ENCODE measurements at places on chromosomes 11 and 22.

DNA sequence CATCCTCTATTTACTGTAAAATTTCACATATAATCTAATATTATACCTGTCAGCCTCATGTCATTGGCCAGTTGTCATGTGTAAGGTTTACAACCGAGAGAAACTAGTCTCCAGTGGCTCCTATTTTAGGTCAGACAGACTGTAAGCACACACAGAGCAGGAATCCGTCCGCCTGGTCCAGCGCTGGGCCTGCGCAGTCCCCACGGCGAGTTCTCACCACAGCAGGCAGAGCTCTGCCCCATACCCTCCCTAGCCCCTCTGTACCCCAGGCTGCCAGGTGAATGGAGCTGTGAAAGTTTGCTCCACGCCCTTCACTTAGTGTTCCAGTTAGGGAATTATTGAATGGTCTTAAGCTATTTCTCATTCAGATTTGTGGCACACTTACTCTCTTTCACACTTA, 63.7 kb downstream of the SNX19 start:
- peaks cover 8% of the 10 kb centered on the region for H3K27me3 ChIP-seq
- DNase-seq, result no peak
- H3K4me3 ChIP-seq, result no peak overlapping the region
- no peak overlapping the region for H3K27ac ChIP-seq
- H3K4me1 ChIP-seq, result peaks cover 3% of the 10 kb centered on the region

DNA sequence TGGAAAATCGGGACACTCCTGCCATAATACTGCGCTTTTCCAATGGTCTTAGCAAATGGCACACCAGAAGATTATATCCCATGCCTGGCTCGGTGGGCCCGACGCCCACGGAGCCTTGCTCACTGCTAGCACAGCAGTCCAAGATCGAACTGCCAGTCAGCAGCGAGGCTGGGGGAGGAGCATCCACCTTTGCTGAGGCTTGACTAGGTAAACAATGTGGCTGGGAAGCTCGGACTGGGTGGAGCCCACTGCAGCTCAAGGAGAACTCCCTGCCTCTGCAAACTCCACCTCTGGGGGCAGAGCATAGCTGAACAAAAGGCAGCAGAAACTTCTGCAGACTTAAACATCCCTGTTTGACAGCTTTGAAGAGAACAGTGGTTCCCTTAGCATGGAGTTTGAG, 15.6 kb downstream of the PTH start:
- no peaks in the 10 kb centered on the region for H3K36me3 ChIP-seq
- no peak overlapping the region for H3K27ac ChIP-seq
- peaks cover 17% of the 10 kb centered on the region for H3K27me3 ChIP-seq
- DNase-seq, result no peak
- no peak overlapping the region for H3K4me3 ChIP-seq

- no peak for DNase-seq
- peaks cover 2% of the 10 kb centered on the region for H3K36me3 ChIP-seq
- peaks cover 79% of the 10 kb centered on the region for H3K4me1 ChIP-seq
- no peaks in the 10 kb centered on the region for H3K27me3 ChIP-seq
- no peak overlapping the region for H3K27ac ChIP-seq
- H3K4me3 ChIP-seq, result no peak overlapping the region
These were observed 3.8 kb downstream of the DGCR2 start for GRCh38 chr22:19118329-19118880.

DNA sequence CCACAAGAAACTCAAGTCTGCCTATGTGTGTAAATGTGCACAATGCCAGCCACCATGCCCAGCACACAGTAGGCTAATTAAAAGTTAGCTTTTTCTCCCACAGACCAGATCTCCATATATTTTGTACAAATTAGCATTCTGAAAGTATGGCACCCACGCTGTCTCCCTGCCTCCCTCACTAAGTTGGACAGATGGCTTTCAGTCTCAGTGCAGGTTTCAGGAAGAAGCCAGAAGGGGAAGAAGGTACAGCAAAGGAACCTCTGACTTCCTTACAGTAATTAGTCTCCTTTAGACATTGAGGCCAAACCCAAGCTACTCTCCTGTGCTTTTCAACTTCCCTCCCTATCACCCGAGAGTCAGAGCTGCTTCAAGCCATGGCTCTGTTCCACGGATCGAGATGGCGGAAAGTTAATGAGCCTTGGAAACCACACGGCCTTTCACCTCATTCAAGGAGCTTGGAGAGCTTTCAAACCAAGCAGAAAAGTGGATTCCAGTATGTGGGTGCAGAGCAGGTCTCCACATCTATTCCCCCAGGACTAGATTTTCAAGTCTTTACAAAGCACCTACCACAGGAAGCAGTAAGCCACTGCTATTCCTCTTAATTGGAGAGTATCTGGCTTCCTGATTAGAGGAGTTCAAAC, 221.1 kb upstream of the NARS2 start:
- H3K27me3 ChIP-seq, result peaks cover 4% of the 10 kb centered on the region
- H3K27ac ChIP-seq, result no peak overlapping the region
- H3K4me1 ChIP-seq, result no peaks in the 10 kb centered on the region
- no peaks in the 10 kb centered on the region for H3K36me3 ChIP-seq

DNA sequence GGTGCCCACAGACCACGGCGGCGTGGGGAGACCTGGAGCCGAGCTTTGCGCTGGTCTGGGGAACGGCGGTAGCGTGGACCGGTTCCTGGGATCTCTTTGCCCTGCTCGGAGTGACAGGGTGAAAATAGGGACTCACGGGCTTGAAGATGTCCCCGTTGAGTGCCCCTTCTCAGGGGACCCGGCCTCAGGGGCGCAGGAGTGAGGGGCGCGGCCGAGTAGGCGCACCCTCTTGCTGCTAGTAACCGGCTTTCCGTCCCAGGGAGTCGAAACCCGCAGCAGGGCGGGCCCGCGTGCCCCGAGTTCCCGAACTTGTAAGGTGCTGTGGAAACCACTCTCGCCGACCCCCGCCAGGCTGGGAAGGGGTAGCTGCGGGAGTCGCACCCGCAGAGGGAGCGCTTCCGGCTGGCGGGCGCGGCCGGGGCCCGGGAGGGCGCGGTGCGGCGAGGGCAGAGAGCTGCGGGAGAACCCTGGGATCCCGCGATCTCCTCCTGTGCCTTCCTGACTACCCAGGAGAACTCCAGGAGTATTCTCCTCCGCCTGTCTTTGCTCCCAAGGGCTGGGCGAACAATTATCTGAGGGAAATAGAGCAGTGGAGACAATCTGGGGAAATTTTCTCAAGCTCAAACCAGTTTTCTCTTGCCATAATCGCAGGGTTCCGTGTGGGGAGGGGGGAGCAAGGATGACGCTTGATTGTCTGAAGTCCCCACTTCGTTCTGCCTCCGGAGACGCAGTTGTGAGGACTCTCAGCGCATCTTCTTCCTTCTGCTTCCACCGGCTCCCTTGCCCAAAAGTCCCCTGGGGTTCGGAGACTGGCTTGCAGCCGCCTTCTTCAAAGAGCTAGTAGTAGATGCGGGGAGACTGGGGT, 666 bp downstream of the NELL1 start:
- no peaks in the 10 kb centered on the region for H3K4me1 ChIP-seq
- H3K27me3 ChIP-seq, result peaks cover 71% of the 10 kb centered on the region
- H3K36me3 ChIP-seq, result no peaks in the 10 kb centered on the region
- DNase-seq, result no peak
- no peak overlapping the region for H3K4me3 ChIP-seq

DNA sequence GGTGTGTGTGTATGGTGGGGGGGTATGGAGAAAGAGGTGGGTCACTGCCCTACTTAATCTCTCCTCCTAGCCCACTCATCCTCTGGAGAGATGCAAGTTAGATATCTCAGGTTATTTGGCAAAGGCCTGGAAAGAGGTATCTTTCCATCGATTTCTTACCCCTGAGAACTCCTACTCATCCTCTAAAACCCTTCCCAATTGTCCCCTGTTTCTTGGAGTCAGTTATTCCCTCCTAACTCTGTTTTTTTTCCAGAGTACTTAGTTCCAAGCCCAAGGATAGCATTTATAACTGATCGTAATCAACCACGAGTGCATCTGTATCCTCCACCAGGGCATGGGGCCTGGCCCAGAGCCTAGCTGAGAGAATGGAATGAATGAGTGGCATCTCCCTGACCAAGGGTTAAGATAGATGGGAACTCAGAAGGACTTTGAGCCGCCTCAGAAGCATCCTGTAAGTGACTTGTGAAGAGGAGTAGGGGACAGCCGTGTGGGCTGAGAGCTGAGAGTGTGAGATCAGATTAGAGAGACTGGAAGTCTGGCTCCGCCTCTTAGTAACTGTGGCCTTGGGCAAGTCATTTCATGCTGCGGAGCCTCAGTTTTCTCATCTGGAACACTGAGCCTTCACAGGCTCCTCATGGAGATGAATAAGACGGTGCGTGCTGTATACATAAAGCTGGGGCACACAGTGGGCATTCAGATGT, 16.2 kb downstream of the CD6 start:
- peak overlapping the region; percentile 71 for H3K4me3 ChIP-seq
- peaks cover 92% of the 10 kb centered on the region for H3K4me1 ChIP-seq
- DNase-seq, result peak; percentile 70
- peaks cover 54% of the 10 kb centered on the region for H3K36me3 ChIP-seq
- H3K27me3 ChIP-seq, result no peaks in the 10 kb centered on the region
- H3K27ac ChIP-seq, result peak overlapping the region; percentile 95

- H3K27ac ChIP-seq, result no peak overlapping the region
- no peak overlapping the region for H3K4me3 ChIP-seq
- no peak for DNase-seq
- no peaks in the 10 kb centered on the region for H3K36me3 ChIP-seq
These were observed 37.5 kb upstream of the TCF20 start for GRCh38 chr22:42307806-42308563.

GRCh38 chr11:18383388-18384156, 10.8 kb upstream of the LDHA start:
- peak overlapping the region; percentile 99 for H3K27ac ChIP-seq
- no peaks in the 10 kb centered on the region for H3K27me3 ChIP-seq
- peak overlapping the region; percentile 71 for H3K4me3 ChIP-seq
- no peaks in the 10 kb centered on the region for H3K36me3 ChIP-seq
- H3K4me1 ChIP-seq, result peaks cover 33% of the 10 kb centered on the region
- peak; percentile 77 for DNase-seq

DNA sequence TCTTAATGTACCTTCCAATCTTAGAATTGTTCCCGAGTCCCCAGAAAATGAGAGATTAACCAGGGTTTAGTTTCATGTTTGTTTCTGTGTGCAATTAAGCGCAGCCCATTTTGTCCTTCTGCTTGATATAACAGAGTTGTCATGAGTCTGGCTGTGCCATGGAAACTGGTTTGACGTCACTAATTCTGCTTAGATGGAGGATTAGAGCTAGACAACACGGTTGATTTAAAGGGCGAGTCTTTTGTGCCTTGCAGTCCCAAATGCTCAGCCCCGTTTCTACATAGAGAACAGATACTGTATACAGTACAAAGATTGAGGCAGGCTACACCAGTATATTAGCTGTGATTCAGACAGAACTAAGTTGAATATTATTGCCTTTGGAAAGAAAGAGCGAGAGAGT, 45.5 kb upstream of the ALKBH3 start:
- H3K4me1 ChIP-seq, result peaks cover 17% of the 10 kb centered on the region
- H3K4me3 ChIP-seq, result no peak overlapping the region
- peaks cover 24% of the 10 kb centered on the region for H3K36me3 ChIP-seq
- H3K27ac ChIP-seq, result no peak overlapping the region
- no peak for DNase-seq

DNA sequence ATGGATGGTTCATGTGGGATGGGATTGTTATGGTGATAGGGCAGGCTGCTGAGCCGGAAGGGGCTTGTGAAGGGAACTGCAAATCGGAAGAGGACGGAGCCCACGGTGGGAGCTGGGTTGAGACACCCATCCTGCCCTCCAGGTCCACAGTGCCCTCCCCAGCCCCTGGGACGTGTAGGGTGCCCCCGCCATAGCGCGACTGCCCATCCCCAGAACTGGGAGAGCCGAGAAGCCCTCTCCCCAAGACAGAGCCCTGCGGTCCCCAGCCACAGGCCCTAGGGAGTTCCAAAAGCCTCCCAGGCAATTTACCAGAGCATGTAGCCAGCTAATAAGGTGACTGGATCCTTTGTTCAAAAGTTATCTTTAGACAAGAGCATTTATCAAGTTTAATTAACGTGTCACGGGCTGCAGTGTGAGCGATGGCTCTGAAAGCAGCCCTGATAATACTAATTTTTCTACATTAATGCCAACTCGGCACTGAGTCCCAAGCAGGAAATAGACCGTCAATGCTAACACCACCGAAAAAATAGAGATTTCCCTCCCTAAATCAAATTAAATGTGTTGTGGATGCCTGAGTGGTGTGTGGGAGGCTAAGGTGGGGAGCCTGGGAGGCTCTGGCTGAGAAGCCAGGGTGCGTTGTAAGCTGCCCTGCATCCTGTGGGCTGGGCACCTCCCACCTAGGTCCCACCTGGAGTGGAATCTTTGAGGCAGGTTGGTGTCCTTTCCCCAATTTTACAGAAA, 76.8 kb upstream of the RTL6 start:
- no peak overlapping the region for H3K4me3 ChIP-seq
- peaks cover 14% of the 10 kb centered on the region for H3K27me3 ChIP-seq
- no peaks in the 10 kb centered on the region for H3K36me3 ChIP-seq
- H3K4me1 ChIP-seq, result no peaks in the 10 kb centered on the region
- H3K27ac ChIP-seq, result no peak overlapping the region

GRCh38 chr11:70176940-70177689, 26.0 kb upstream of the FADD start:
- peak; percentile 65 for DNase-seq
- no peaks in the 10 kb centered on the region for H3K4me1 ChIP-seq
- H3K4me3 ChIP-seq, result no peak overlapping the region
- no peak overlapping the region for H3K27ac ChIP-seq

DNA sequence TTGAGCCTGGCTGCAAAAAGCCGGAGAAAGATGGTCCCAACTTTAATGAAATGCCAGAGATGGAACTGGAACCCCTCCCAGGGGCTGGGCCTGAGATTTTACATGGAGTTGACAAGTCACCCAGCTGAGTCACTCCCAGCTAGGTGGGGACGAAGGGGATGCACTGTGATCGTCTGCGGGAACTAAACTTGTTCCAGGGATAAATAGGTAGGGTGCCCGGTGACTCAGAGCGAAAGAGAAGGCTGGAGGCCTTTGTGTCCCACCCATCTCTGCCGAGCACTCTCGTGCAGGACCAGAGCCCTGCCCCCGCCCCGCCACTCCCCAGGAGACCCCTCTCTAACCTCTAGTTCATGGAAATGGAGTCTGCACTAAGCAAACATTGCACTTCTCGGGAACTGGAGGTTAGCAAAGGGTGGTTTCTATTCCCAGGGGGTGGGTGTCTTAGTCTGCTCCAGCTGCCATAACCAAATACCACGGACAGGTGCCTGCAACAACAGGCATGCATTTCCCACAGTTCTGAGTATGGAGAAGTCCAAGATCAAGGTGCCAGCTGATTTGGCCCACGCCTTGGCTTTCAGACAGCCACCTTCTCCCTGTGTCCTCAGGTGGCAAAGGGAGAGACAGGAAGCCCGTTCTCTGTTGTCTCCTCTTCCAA, 60.7 kb upstream of the FADD start:
- DNase-seq, result no peak
- no peaks in the 10 kb centered on the region for H3K36me3 ChIP-seq
- H3K27ac ChIP-seq, result no peak overlapping the region
- H3K4me1 ChIP-seq, result peaks cover 3% of the 10 kb centered on the region
- peaks cover 53% of the 10 kb centered on the region for H3K27me3 ChIP-seq
- no peak overlapping the region for H3K4me3 ChIP-seq

DNA sequence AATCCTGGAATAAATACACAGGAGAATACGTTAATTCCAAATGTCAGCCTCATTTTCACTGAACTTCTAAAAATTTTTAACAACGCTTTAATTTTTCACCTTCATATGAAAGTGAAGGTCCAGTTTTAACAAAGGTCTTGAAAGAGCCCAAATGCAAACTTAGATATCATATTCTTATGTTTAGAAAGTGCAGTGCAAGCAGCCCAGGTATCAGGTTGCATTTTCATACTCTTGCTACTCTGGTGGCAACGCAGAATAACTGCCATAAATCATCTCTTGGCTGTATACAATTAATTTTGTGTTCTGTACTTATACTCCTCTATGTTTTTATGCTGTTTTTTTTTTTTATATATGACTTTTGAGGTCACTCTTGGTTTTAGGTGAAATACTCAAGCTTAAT, 496.7 kb upstream of the ARHGAP42 start:
- H3K27ac ChIP-seq, result no peak overlapping the region
- no peaks in the 10 kb centered on the region for H3K4me1 ChIP-seq

Data from activated naive CD8-positive, alpha-beta T cell treated with anti-CD3 and anti-CD28 coated beads, Interleukin-2, amount 50 U/mL, for 24 hours (primary cell).